ENCODE measurements at places on chromosomes 16 and 17. TPM values are rescaled to one million over a fixed set of nuclear protein-coding genes. Genes with fewer than 3 reads are reported as not detected.

DNA sequence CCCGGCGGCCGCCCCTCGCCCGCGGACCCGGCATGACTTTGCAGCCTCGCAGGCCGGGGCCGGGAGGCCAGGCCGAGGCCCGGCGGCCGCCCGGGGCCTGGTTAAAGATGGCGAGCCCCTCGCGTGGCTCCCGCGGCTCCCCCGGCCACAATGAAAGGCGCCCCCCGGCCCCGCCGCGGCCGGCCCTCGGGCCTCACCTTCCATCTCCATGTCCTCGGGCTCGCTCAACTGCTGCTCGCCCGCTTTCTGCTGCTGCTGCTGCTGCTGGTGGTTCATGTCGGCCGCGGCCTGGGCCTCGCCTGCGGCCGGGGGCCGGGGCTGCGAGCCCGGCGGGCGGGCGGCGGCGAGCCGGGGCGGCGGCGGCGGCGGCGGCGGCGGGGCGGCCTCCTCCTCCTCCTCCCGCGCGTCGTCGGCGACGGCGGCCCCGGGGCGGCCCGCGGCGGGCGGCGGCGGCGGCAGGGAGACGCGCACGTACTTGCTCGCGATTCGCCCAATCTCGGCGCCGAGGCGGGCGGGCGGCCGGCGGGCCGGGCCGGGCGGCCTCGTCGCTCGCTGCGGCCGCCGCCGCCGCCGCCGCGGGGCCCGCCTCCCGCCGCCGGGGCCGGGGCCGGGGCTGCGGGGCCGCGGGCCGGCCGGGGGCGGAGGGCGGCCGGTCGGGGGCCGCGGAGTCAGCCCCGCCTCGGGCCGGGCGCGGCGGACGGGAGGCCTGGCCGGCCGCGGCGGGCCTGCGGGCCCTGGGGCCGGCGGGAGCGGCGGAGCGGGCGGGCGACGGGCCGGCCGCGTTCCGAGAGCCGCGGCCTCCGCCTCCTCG is 491 bp downstream of the USP7 start:
- DNase-seq: no peak

DNA sequence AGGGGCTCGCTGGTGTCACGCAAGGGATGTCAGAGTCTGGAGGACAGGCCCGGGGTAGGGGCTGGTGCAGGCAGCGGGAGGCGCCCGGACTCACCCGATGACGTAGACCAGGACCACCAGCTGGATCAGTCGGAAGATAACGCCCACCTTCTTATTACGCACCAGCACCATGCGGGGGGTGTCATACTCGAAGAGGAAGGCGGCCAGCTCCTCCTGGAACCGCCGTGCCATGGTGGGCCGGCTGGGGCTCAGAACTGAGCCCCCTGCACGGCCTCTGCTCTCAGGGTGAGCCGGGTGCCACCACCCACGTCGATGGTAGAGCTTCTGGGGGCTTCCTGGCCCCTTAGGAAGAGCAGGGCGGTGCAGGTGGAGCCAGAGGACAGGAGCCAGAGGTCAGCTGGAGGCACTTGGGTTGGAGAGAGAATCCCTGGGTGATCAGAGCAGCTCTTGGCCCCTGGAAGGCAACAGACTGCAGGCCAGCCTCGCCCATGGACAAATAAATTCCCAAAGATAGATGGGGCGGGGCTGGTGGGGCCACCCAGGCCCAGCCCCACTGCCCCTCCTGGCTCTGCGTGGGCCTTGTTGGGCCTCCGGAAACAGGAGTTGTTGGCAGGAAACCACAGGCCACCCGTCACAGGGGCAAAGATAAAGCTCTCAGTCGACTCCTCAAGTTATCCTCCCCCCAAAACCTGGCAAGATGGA is at the start of gene P2RX1:
Gene P2RX1 (minus strand): TSS at position 471 of the 702 bp plus-strand sequence. CDS start 240 bp downstream, at position 231.
- DNase-seq: no peak

TMEM92 gene
- total RNA-seq: 12.2 TPM

DNA sequence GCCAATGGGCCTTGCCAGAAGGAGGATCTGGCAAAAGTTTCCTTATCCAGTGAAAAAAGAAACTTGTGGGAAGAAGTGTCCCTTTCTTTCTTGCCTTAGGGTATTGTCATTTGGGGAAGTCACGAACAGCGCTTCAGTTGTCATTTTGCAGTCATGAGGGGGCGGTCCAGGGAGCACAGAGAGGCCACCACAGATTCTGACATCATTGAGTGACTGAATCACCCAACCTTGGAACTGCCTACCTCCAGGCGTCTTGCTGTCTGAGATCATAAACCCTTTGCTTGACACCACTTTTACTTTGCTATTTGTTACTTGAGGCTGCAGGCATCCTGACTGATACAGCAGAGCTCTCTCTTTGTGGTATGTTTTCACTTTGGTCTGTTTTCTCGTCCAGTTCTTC is 3.1 kb upstream of the WSCD1 start:
- DNase-seq: no peak

DNA sequence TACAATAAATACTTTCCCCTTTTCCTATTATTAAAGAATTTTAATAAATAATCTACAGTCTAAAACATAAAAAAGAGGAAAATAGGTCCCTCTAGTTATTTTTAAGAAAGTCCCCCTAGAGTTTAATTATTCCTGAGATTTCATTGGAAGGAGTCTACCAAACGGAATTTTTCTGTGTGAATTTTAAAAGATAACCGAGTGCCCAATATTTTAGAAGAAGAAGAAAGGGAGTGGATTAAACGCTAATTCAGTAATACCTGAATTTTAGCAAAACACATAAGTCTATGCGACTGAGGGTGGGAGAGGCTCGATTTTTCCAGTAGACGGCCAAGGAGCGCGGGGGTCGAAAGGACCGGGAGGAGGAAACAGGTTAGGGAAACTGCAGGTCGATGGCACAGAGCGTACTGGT is 2.2 kb downstream of the HOXB2 start:
- no peak for DNase-seq

- no peak for DNase-seq
These were observed 7.9 kb downstream of the GNAO1 start for GRCh38 chr16:56199164-56199563.
